ENCODE measurements at places on chromosomes 2 and 18.

DNA sequence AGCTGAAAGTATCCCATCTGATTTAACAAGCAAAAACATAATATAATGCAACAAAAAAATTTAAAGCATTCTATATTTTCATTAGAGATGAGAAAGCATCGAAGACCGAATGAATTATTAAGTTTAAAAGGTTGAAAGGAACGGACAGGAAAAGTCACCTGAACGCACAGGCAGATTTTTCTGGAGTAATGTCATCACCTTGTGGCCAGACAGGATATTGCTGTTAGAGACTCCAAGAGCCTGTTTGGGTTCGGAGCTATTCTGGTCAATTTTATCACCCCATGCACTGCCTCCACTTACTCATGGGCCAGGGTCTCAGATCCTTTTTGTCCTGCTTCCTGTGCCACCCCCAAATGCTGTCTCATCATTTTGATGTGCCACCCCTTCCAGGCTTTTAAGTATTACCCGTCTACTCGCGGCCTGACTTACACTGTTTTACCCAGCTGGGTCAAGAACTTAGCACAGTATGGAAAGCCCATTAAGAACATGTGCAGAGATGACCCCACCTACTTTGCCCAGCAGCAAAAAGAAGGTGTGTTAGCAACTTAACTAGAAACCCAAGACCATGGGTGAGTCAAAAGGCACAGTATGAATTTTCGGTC is 27.3 kb downstream of the GKN2 start:
- no peaks in the 10 kb centered on the region for H3K4me1 ChIP-seq
- H3K36me3 ChIP-seq, result no peaks in the 10 kb centered on the region
- no peaks in the 10 kb centered on the region for H3K27me3 ChIP-seq

GRCh38 chr18:79283131-79283810 is 112.5 kb upstream of the NFATC1 start:
- no peak overlapping the region for H3K4me3 ChIP-seq
- H3K4me1 ChIP-seq, result no peaks in the 10 kb centered on the region
- no peaks in the 10 kb centered on the region for H3K36me3 ChIP-seq
- no peaks in the 10 kb centered on the region for H3K27me3 ChIP-seq
- no peak for DNase-seq
- H3K27ac ChIP-seq, result no peak overlapping the region

DNA sequence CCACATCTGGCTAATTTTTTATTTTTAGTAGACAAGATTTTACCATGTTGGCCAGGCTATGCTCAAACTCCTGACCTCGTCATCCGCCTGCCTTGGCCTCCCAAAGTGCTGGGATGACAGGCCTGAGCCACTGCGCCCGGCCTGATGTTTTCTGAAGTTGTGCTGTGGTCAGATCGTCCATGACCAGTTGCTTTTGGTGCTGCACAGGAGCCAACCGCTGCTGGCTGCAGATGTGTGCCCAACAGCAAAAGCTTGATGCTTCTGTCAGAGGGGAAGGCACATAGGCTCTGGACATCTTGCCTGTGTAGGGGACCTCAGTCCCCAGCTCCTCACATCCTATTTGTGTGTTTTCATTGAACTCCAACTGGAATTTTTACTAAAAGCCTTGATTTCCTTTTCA is 218.3 kb downstream of the AGAP1 start:
- no peaks in the 10 kb centered on the region for H3K27me3 ChIP-seq
- no peaks in the 10 kb centered on the region for H3K36me3 ChIP-seq
- no peak overlapping the region for H3K27ac ChIP-seq
- no peak for DNase-seq

GRCh38 chr2:68733365-68733764 is 1.2 kb upstream of the ARHGAP25 start:
- H3K4me1 ChIP-seq, result no peaks in the 10 kb centered on the region
- no peaks in the 10 kb centered on the region for H3K27me3 ChIP-seq
- no peak overlapping the region for H3K4me3 ChIP-seq
- peak overlapping the region; percentile 52 for H3K27ac ChIP-seq

DNA sequence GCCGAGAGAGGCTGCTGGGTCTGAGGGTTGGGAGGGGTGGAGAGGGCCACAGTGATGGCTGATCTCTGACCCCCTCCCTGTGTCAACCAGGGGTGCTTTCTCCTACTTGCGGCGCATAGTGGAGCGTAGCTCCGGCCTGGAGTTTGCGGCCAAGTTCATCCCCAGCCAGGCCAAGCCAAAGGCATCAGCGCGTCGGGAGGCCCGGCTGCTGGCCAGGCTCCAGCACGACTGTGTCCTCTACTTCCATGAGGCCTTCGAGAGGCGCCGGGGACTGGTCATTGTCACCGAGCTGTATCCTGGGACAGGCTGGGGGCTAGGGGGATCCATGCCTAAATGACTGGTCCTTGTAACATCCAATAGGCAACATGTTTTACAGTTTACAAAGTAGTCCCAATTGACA is 20.9 kb upstream of the GMPPA start:
- no peak for DNase-seq
- H3K27me3 ChIP-seq, result no peaks in the 10 kb centered on the region

- H3K4me3 ChIP-seq, result no peak overlapping the region
- DNase-seq, result no peak
- H3K4me1 ChIP-seq, result no peaks in the 10 kb centered on the region
Observed at GRCh38 chr18:37698508-37699040, 133.0 kb upstream of the CELF4 start.

DNA sequence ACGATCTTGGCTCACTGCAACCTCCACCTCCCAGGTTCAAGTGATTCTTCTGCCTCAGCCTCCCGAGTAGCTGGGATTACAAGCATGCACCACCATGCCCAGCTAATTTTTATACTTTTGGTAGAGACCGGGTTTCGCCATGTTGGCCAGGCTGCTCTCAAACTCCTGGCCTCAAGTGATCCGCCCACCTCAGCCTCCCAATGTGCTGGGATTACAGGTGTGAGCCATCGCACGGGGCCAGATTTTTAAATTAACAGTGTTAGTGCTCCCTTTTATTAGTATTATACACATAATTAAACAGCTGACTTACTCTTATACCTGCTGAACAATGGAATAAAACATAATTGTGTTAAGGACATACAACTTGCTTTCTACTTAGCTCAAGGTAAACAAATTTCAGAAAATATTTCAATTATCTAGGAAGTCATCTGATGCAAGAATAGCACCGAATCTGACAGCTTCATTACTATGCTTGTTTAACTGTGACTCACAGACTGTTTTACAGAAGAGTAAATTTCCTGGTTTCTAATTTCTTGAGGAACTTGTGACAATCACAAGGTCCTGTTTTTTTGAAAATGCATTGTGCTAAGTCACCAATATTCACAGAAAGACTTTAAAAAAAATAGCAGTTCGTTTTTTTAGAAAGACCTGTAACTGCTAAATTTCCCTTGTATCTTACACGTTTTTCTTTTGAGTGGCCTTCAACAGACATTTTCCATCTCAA is 51.2 kb downstream of the SPIRE1 start:
- peak overlapping the region; percentile 39 for H3K27ac ChIP-seq
- H3K36me3 ChIP-seq, result no peaks in the 10 kb centered on the region
- H3K4me3 ChIP-seq, result no peak overlapping the region
- no peak for DNase-seq

DNA sequence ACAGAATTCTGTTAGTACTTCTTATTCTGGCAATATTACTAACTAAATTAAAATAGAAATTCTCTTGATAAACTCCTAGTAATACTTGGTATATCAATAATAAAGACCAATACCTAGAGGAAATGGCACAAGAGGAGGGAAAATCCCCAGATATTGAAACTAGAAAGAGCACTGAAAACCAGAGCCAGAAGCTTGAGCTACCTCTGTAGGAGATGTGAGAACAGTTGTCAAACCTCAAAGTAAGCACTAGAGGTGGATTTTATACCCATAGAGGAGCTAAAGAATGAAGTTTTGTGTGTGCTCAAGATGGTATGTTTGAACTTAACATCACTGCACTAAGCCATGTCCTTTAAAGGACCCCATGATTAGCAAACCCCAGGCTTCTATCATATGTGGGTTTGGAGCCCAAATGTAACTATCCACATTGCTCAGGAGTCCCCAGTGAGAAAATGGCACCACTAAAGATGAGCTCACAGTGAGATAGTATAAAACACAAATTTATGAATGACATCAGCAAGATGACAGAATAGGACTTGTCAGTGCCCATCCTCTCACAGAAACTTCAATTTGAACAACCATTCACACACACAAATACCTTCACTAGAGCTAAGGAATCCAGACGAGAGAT is 122.1 kb downstream of the PKP4 start:
- no peaks in the 10 kb centered on the region for H3K36me3 ChIP-seq
- no peaks in the 10 kb centered on the region for H3K4me1 ChIP-seq
- no peak overlapping the region for H3K27ac ChIP-seq
- H3K4me3 ChIP-seq, result no peak overlapping the region
- DNase-seq, result no peak

DNA sequence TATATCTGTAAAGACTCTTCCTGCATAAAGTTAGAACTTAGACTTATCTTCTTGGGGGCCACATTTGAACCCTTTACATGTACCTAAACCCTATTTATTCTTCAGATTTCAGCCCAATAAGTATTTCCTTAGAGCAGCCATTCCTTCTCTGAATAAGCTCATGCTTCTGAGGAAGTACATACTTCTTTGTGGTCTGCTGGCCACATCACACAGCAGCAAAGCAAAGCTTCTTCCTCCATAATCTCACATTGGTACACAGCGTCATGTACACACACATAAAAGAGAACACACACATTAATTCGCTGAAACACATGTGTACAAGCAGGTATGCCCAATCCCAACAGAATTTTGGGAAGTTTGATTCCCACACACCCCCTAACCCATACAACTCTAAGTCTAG is 331.0 kb downstream of the CDH2 start:
- no peaks in the 10 kb centered on the region for H3K36me3 ChIP-seq
- H3K4me1 ChIP-seq, result no peaks in the 10 kb centered on the region
- no peak overlapping the region for H3K4me3 ChIP-seq
- DNase-seq, result no peak
- H3K27me3 ChIP-seq, result no peaks in the 10 kb centered on the region
- no peak overlapping the region for H3K27ac ChIP-seq

- H3K36me3 ChIP-seq, result no peaks in the 10 kb centered on the region
- no peaks in the 10 kb centered on the region for H3K4me1 ChIP-seq
- no peak overlapping the region for H3K4me3 ChIP-seq
- no peak for DNase-seq
- H3K27me3 ChIP-seq, result no peaks in the 10 kb centered on the region
Observed at GRCh38 chr2:150389447-150389846, 98.0 kb downstream of the RND3 start.

DNA sequence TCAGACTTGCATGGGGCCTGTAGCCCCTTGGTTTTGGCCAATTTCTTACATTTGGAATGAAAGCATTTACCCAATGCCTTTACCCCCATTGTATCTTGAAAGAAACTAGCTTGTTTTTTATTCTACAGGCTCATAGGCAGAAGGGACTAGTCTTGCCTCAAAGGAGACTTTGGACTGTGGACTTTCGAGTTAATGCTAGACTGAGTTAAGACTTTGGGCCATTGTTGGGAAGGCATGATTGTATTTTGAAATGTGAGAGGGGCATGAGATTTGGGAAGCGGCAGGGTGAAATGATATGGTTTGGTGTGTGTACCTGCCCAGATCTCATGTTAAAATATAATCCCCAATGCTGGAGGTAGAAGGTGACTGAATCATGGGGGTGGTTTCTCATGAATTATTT is 13.4 kb upstream of the WDR75 start:
- H3K36me3 ChIP-seq, result no peaks in the 10 kb centered on the region
- no peaks in the 10 kb centered on the region for H3K27me3 ChIP-seq
- H3K4me3 ChIP-seq, result no peak overlapping the region
- no peak overlapping the region for H3K27ac ChIP-seq

DNA sequence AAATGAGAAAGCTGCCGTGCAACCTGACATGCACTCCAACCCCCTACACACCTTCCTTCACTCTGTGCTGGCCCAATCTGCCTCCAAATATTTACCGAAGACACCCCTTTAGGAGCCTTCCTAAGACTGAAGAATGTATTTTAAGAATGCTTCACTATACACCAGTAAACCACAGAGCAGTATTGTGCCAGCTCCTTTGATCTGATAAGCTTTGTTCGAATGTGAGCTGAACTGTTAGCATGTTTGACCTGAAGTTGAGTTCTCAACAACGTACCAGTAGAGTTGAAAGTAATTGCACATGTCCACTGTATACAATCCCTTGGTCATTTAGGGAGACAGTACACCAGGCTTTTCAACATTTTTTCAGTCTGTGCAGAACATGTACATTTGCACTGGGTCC is 259.2 kb downstream of the TGIF1 start:
- H3K36me3 ChIP-seq, result no peaks in the 10 kb centered on the region
- H3K27me3 ChIP-seq, result no peaks in the 10 kb centered on the region
- no peak overlapping the region for H3K27ac ChIP-seq
- H3K4me1 ChIP-seq, result no peaks in the 10 kb centered on the region
- DNase-seq, result no peak
- no peak overlapping the region for H3K4me3 ChIP-seq

GRCh38 chr2:172496160-172496608 is 59.7 kb upstream of the PDK1 start:
- DNase-seq, result no peak
- no peaks in the 10 kb centered on the region for H3K4me1 ChIP-seq
- H3K36me3 ChIP-seq, result peaks cover 18% of the 10 kb centered on the region
- no peak overlapping the region for H3K4me3 ChIP-seq

GRCh38 chr2:210442457-210442856 is 34.1 kb downstream of the LANCL1 start:
- no peak overlapping the region for H3K27ac ChIP-seq
- no peaks in the 10 kb centered on the region for H3K4me1 ChIP-seq
- no peak overlapping the region for H3K4me3 ChIP-seq
- H3K36me3 ChIP-seq, result no peaks in the 10 kb centered on the region
- no peak for DNase-seq

GRCh38 chr2:147829106-147829505 is 15.7 kb upstream of the ACVR2A start:
- no peaks in the 10 kb centered on the region for H3K36me3 ChIP-seq
- no peak overlapping the region for H3K4me3 ChIP-seq
- H3K4me1 ChIP-seq, result no peaks in the 10 kb centered on the region
- H3K27ac ChIP-seq, result no peak overlapping the region

- no peak for DNase-seq
- no peak overlapping the region for H3K4me3 ChIP-seq
- no peaks in the 10 kb centered on the region for H3K36me3 ChIP-seq
Observed at GRCh38 chr2:2101924-2102323, 229.2 kb downstream of the MYT1L start.

- H3K27ac ChIP-seq, result no peak overlapping the region
- no peak for DNase-seq
- H3K36me3 ChIP-seq, result no peaks in the 10 kb centered on the region
- no peaks in the 10 kb centered on the region for H3K27me3 ChIP-seq
- no peak overlapping the region for H3K4me3 ChIP-seq
Observed at GRCh38 chr2:107511970-107512789, 314.5 kb upstream of the RGPD4 start.

- no peak overlapping the region for H3K27ac ChIP-seq
- no peaks in the 10 kb centered on the region for H3K36me3 ChIP-seq
- no peak overlapping the region for H3K4me3 ChIP-seq
- DNase-seq, result no peak
- no peaks in the 10 kb centered on the region for H3K4me1 ChIP-seq
Observed at GRCh38 chr2:119202610-119203310, 20.9 kb upstream of the STEAP3 start.

GRCh38 chr2:204510709-204511420 is 34.4 kb upstream of the PARD3B start:
- no peaks in the 10 kb centered on the region for H3K27me3 ChIP-seq
- no peaks in the 10 kb centered on the region for H3K4me1 ChIP-seq
- DNase-seq, result no peak
- no peak overlapping the region for H3K4me3 ChIP-seq
- no peak overlapping the region for H3K27ac ChIP-seq
- H3K36me3 ChIP-seq, result no peaks in the 10 kb centered on the region

GRCh38 chr2:60525899-60526298 is 27.6 kb downstream of the BCL11A start:
- H3K27ac ChIP-seq, result no peak overlapping the region
- no peak overlapping the region for H3K4me3 ChIP-seq
- H3K36me3 ChIP-seq, result no peaks in the 10 kb centered on the region
- no peak for DNase-seq

All from right lobe of liver (tissue), 6 donors.